ENCODE measurements at places on chromosomes 5 and 9.

DNA sequence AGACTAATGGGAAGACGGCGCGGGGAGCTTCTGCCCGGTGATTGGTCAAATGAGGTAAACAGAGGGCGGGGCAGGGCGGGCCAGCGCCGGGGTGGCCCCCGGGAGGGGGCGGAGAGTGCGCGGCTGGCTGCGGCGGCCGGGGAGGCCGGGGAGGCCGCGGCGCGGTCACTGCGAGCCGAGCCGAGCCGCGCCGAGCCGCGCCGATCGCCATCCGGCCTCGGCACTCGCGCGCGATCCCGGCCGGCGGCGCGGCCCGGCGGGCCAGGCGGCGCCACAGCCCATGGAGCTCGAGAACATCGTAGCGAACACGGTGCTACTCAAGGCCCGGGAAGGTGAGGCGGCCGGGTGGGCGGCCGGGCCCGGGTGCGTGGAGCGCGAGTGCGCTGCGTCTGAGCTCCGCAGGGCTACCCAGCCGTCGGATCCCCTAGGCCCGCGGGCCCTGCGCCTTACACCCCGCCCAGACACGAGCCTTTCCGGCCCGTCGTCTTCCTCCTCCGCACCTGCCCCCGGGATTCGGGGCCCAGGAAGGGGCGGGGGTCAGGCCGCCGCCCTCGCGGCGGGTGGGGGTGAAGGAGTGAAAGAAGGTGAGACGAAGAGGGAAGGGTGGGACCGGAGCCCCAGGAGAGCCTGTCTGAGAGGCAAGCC lies at the start of gene GRK6:
TSS of gene GRK6 (plus strand) at position 111 of the 645 bp plus-strand sequence. CDS start at position 281, 170 bp downstream.
- DNase-seq, result peak; percentile 41

- no peak for DNase-seq
Observed at GRCh38 chr5:122942164-122942914, 94.2 kb downstream of the PPIC start.

- no peak for DNase-seq
Observed at GRCh38 chr5:154758977-154759376, 3.8 kb downstream of the LARP1 start.

GRCh38 chr5:74579215-74579614 lies 61.3 kb downstream of the ENC1 start:
- DNase-seq, result no peak

- DNase-seq, result peak; percentile 64
Observed at GRCh38 chr9:127979333-127980059, 1.3 kb downstream of the EEIG1 start.

DNA sequence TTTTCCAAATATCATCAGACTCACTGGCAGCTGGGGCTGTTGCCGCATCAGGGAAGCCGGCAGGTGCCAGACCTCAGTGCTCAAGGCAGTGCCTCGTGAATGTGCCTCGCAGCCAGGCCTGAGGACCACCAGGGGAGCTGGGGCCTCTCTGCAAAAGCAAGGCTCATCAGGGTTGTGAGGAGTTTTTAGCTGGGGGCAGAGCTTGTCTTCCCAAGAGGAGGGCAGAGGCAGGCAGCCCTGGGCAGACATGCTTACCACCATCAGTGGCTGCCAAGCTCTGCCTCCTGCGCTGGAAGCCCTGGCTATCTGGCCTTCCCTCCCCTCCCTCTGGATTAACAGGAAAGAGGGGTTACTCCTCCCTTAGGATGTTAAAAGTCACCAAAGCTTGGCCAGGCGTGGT lies 8.8 kb upstream of the TBC1D9B start:
- DNase-seq, result no peak

- DNase-seq, result no peak
Observed at GRCh38 chr9:15317836-15318235, 10.8 kb upstream of the TTC39B start.

GRCh38 chr9:130668196-130668595 lies 3.8 kb downstream of the PRDM12 start:
- no peak for DNase-seq

DNA sequence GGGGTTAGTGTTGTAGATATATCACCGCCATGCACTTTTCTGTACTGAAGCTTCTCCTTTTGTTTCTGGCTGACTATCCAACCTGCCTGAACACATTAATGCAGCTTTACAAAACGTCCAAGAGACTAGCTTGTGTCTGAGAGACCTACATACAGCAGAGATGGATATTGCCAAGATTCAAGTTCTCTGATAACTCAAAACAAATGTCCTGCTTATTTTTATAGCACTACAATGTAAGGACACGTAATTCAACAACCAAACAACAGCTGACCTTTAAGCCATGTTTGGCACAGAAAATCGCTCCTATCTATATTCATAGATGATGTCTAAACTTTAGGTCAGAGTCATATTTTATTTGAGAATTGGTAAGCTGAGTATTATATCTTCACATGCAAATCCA lies 76.2 kb upstream of the NTRK2 start:
- no peak for DNase-seq

DNA sequence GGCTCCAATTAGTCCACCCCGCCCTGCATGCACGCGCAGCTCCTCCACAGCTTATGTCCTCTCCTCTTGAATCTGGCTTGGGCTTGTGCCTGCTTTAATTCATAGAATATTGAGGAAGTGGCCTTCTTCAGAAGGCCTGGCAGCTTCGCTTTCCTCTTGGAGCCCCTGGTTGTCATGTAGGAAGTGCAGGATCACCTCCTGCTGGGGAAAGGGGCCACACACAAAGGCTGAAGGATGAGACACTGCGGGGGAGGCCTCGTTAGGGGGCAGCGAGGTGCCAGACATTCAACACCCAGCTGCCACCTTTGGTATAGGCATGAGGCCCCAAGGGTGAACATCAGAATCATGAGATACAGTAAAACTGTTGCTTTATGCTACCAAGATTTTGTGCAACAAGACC lies 2.7 kb upstream of the CNOT6 start:
- DNase-seq, result no peak

- DNase-seq, result no peak
Observed at GRCh38 chr5:90214991-90215390, 194.6 kb downstream of the CETN3 start.

DNA sequence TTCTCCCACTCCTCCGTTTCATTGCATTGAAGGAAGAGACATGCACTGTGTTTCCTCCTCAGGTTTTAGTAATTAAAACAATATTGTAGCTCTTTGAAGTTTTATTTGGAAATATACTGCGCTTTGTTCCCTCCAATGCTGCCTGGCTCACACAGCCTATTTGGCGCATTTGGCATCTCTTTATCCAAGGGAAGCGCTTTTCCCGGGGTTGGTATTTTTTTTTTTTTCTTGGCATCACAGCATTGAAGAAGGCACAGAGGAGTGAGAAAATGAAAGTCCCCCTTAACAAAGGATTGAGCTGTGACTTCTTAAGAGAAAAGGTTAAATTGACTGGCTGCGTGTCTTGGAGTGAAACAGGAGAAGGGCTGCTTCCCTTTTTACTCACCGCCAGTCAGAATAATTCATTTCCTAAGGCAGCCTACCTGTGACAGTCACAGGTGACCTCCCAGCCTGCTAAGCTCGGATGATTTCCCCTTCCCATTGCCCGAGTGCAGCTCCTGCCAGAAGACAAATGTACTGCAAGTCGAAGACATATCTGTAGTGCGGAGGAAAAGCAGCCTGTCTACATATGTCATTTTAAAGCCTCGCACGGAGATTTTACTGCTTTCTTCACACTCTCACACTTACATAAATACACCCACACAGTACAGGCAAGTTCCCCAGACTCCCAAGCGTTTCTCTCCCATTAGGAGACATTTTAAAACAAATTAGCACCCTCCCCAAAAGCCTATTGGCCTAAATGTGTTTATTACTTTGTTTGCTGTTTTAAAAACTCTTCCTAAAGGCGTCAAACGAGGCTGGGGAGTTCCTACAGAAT lies 665.5 kb upstream of the ZNF608 start:
- DNase-seq, result peak; percentile 35

DNA sequence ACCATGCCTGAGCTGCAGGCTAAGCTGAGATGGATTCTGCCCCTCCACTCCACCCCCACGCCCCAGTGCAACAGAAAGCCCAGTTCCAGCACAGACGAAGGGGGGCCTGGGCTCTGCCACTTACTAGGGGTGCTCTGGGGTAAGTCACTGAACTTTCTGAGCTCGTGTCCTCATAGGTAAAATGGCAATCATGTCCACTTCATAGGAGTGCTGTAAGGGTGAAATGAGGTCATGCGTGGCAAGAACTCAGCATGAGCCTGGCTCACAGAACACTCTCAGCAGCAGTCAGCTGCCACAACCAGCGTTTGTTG lies 8.4 kb upstream of the PSD2 start:
- no peak for DNase-seq

GRCh38 chr9:127786773-127787104 lies 905 bp downstream of the CDK9 start:
- DNase-seq, result no peak

DNA sequence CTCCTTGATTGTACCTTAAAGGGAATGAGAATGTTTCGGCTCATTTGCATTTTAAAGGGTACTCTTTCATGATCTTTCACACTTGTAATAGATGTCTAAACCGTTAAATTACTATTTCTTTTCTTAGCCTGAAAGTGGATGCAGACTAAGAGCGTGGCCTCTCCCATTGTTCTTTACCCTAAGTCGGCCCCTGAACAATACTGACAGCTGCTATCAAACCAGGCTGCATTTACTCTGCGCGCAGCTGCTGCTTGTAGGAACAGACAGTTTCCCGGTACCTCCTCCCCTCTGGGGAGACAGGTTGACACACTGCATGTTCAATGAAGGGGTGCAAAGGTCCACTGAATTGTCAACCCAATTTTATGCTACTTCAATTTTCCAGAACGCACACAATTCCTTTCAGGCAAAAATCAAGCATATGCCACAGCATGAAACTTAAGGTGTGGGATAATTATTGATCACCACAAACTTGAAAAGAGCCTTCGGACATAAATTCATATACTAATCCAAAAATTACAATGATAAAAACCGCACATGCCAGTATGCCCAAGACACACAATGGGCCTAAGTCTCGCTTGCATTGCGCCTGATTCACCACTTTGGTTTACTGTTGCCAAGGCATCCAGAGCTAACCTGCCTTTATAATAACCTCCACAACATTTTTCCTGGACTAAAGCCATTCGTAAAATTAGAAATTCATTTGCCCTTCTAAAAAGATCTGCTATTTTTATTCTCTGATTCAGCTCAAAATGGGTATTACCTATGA lies 39.7 kb downstream of the TLE1 start:
- DNase-seq, result no peak

DNA sequence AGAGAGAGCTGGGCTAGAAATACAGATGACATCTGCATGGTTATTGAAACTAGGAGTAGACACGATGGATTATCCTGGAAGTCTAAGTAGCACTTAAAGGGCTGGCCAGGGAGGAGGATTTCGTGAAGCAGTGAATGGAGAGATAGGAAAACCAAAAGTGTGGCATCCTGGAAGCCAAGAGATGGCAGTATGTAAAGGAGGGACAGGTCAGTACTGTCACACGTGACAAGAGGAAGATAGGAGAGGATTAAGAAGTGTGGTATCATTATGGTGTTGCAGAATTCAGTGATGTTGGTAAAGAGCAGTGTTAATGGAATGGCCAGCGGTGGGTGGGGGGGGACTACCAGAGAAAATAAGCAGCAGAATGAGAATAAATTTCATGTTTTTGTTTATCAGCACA lies 11.7 kb downstream of the RAD23B start:
- no peak for DNase-seq

- no peak for DNase-seq
Observed at GRCh38 chr9:123425261-123425821, 69.3 kb downstream of the CRB2 start.

DNA sequence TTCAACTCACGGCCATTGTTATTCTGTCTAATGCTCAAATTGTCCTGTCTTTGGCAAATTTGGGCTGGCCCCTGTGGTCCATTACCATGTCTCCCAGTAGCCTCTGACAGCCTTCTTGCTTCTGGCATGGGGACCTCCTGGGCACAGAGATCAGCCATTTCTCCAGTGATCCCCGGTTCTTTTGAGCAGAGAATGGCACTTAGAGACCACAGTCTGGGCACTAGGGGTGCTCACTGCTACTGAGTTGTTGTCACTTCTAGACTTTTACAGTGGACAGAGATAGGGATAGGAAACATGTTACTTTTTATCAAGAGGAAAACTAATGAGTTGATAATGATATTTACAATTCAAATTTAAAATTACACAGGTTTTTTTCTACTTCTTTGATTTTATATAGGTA lies 47.6 kb upstream of the BARHL1 start:
- no peak for DNase-seq

GRCh38 chr5:142688281-142688989 lies 2.5 kb upstream of the FGF1 start:
- DNase-seq, result no peak

DNA sequence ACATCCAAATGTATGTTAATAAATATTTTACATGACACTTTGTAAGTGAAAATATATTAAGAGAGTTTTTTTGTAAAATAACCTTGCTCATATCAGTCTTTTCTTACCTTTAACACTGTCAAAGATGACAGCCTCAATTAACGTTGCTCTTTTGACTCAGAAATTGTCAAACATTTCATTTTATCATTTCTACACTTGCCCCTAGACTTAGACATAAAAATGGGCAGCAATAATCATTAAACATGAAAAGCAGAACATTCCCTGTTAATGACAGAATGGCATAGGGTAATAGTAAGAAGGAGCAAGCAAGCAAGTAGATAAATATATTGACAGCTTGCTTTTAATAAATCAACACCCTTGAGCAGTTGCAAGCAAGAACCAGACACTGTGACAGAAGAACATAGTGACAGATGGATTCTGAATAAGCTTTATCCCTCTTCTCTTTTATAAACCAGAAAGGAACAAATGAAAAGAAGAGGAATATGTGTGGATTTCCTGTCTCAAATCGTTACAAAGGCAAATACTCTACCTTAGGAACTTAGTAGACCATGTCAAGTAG lies 796.0 kb upstream of the CHD1 start:
- no peak for DNase-seq

GRCh38 chr9:8736805-8737204 lies 937.2 kb upstream of the DMAC1 start:
- no peak for DNase-seq

- peak; percentile 25 for DNase-seq
Observed at GRCh38 chr9:113875459-113876150, 504 bp upstream of the ZNF618 start.

- DNase-seq, result no peak
Observed at GRCh38 chr5:125575891-125576505, 829.6 kb upstream of the ZNF608 start.

DNA sequence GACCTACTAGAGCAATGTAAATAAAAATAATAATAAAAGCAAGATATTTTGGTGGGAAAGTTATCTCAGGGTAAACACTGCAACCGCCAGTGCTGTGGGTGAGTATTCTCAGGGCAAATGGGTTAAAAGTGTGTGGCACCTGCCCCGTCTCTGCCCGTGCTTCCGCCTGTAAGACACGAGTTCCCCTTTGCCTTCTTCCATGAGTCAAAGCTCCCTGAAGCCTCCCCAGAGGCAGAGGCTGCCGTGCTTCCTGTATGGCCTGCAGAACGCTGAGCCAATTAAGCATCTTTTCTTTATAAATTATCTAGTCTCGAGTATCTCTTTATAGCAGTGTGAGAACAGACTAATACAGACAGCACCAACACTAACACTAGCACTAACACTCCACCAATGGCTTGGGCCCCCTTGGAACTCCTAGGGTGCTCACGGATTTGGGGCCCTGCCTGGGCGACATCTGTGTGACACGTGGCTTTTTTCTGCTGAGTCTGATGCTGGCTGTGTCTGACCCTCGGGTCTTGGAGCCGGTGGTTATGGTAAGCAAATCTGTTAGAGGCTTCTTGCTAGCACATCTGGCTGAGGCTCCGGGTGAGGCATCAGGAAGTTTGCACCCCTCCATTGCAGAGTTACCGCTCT lies 10.6 kb downstream of the PLEKHG4B start:
- no peak for DNase-seq

GRCh38 chr9:108845947-108846346 lies 9.8 kb downstream of the ACTL7B start:
- no peak for DNase-seq

Measured in right cardiac atrium (tissue), 5 donors.